NCI-H446 treated with DMSO at 0.1 percent for 48 hours (cell line): ENCODE measurements at places on chromosomes 3 and 15.

DNA sequence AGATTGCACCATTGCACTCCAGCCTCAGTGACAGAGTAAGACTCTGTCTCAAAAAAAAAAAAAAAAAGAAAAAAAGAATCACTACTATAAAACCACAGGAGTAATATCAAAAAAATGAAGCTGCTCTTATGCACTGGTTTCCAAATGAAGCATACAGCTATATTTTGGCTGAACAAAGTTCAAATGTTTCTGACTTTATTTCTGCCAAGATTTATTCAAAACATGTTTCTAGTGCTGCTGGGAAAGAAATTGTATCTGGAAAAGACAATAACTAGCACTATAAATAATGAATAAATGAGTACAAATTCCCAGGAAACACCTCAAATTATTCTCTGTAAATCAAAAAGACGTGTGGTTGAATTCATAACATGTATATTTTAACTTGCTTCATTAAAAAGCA is 102.5 kb upstream of the MME start:
- DNase-seq: no peak

GRCh38 chr15:29873264-29873663 is 51.0 kb upstream of the TJP1 start:
- no peak for DNase-seq

GRCh38 chr3:194382892-194383223 is 13.3 kb upstream of the LRRC15 start:
- DNase-seq: no peak

DNA sequence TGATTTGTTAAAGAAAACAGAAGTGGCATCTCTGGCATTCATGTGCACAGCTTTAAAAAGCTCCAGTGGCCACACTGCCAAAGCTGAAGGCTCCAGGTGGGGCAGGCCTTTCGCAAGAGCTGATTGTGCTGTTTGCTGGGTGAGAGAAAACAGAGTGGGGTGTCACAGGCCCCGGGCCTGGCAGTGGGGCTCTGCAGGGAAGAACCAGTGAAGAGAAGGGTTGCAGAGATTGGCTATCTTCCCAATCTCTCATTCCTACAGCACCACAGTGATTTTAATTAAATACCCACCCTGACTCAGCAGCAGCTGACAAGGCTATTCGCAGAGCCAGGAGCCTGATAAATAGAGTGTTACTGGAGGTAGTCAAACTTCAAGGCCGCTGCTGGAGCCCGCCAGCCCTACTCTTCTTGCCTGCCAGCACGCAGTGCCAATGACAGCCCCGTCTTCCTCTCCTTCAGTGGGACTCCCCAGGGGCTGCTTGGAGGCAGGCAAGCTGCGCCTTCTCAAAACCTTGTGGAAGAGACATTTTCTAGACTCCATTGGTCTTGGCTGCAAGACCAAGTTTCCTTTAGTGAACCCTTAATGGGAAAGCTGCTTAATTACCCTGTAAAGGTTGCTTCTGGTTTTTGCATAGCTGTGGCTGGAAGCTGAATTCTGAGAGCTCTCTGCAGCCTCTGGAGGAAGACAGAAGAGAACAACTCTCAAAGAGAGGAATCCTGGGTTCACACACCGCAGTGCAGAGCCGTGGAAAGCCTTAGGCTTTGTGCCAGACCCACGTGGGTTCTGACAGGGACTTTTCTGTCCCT is 225.8 kb upstream of the SLCO3A1 start:
- DNase-seq: peak; percentile 75

- DNase-seq: no peak
Measured at GRCh38 chr3:149990423-149990948, 19.8 kb upstream of the PFN2 start.

- peak; percentile 31 for DNase-seq
Measured at GRCh38 chr15:54810496-54810895, 386.2 kb downstream of the RSL24D1 start.

DNA sequence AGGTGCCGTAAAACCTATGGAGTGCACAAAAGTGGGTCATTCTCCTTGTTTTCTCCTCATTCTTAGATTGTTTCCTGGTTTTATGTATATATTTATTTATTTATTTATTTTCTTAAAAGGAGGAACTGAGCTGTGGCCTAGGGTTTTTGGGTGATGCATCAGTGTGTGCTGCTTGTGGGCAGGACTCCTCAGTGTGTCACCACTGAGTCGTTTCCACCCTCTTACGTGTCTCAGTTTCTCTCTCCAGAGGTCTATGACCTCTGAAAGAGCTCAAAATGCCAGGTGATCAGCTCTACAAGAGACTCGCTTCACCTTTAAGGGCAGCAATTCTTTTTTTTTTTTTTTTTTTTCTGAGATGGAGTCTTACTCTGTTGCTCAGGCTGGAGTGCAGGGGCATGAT is 72.9 kb downstream of the CD200 start:
- DNase-seq: no peak

DNA sequence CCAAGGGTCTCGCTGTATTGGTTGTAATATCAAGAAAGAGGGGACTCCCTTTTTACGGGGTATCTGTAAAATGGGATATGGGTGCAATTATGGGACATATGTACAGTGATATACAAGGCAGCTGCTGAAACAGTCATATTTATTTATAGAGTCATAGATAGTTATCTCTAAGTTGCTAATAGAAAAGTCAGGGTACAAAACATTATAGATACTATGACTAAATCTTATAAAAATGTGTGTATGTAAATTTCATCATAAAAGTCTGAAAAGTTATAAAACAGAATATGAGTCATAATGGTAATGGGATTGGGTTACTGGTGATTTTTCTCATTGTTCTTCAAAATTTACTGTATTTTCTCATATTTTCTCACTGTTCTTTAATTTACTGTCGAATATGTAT is 344.9 kb upstream of the SLCO3A1 start:
- no peak for DNase-seq

GRCh38 chr3:113532698-113533533 is 561 bp downstream of the SIDT1 start:
- DNase-seq: no peak

DNA sequence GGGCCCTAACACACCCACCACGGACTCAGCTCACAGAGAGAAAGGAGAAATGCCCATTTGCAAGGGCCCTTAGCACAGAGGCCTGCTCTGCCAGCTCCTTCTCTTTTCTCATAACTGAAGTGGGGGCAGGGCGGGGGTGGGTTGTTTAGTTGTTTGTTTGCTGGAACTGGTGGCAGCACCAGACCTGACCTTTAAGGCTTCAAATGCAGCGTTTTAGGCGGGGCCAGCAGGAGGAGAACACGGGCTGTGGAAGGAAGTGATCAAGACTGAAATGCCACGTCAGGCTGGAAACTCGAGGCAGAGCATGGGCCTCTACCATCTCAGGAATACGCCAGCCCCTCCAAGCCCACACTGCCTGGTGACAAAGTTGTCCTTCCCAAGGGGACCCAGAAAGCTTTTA is 9.3 kb downstream of the CACNA2D2 start:
- DNase-seq: no peak

GRCh38 chr3:46946416-46946815 is 30.1 kb downstream of the CCDC12 start:
- no peak for DNase-seq

DNA sequence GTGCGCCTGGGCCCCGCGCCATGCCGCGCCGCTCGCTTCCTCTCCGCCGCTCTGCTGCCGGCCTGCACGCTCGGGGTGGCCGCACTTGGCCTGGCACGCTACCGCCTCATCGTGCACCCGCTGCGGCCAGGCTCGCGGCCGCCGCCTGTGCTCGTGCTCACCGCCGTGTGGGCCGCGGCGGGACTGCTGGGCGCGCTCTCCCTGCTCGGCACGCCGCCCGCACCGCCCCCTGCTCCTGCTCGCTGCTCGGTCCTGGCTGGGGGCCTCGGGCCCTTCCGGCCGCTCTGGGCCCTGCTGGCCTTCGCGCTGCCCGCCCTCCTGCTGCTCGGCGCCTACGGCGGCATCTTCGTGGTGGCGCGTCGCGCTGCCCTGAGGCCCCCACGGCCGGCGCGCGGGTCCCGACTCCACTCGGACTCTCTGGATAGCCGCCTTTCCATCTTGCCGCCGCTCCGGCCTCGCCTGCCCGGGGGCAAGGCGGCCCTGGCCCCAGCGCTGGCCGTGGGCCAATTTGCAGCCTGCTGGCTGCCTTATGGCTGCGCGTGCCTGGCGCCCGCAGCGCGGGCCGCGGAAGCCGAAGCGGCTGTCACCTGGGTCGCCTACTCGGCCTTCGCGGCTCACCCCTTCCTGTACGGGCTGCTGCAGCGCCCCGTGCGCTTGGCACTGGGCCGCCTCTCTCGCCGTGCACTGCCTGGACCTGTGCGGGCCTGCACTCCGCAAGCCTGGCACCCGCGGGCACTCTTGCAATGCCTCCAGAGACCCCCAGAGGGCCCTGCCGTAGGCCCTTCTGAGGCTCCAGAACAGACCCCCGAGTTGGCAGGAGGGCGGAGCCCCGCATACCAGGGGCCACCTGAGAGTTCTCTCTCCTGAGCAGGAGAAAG is 951 bp downstream of the GPR62 start:
- DNase-seq: no peak

GRCh38 chr3:63095-63765 is 133.3 kb upstream of the CHL1 start:
- no peak for DNase-seq

GRCh38 chr3:44412365-44412764 is 65.1 kb downstream of the ZNF445 start:
- no peak for DNase-seq
